ENCODE measurements at places on chromosomes 3 and 15.
A peak's percentile ranks its signal among the peaks of the same experiment; 100 is the strongest.

GRCh38 chr3:66413151-66413751 lies 87.6 kb downstream of the LRIG1 start:
- peak; percentile 32 for DNase-seq

DNA sequence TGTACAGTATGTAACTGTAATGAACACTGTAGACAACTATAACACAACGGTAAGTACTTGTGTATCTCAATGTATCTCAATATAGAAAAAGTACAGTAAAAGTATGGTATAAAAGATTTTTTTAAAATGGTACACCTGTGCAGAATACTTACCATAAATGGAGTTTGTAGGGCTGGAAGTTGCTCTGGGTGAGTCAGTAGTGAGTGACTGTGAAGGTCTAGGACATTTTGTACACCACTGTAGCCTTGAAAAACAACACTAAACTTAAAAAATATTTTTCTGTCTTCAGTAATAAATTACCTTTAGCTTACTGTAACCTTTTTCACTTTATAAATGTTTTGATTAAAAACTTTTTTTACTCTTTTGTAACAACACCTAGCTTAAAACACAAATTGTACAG lies 142.9 kb downstream of the ATG7 start:
- DNase-seq = no peak

GRCh38 chr3:170475092-170475685 lies 56.5 kb downstream of the CLDN11 start:
- DNase-seq = no peak

DNA sequence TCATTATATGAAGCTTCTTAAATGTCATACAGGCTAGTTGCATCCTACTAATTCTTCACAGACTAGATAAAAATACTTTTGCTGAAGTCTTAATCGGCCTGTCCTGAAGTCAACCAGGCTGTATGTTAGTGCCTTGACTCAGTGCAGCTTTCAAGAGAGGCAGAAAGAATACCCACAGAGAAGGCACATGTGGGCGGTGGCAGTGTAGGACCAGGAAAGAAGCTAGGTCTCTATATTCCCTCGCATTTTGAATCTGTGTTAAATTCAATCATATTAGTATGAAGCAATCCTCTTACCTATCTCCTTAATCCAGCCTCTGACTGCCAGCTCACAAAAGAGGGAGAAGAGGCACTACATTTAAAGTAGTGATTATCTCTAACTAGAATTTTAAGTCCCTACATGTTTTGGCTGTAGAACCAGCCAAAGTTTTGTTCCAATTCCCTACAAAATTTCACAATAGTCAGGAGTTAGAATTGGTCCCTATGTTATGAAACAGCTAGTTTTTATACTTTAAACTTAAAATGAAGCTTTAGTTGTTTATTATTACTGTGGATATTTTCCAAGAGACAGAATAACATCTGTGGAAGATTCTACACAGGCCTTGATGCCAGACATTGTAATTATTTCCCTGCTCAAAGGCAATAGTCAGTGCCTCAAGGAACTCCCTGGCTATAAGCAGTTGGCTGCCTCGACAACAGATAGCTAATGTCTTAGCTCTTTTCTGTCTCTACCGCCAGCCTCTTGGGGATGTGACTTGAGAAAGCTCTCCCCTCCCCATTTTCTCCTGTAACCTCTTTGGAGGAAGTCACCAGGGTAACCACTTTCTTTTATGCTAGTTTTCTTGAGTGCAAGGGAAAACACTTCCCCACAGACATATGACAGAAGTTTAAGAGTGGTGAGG lies 31.9 kb downstream of the CRTC3 start:
- no peak for DNase-seq

GRCh38 chr3:90052425-90052950 lies 945.1 kb downstream of the EPHA3 start:
- no peak for DNase-seq

Data from foreskin keratinocyte (primary cell).